ENCODE measurements at places on chromosomes 2 and 18.

DNA sequence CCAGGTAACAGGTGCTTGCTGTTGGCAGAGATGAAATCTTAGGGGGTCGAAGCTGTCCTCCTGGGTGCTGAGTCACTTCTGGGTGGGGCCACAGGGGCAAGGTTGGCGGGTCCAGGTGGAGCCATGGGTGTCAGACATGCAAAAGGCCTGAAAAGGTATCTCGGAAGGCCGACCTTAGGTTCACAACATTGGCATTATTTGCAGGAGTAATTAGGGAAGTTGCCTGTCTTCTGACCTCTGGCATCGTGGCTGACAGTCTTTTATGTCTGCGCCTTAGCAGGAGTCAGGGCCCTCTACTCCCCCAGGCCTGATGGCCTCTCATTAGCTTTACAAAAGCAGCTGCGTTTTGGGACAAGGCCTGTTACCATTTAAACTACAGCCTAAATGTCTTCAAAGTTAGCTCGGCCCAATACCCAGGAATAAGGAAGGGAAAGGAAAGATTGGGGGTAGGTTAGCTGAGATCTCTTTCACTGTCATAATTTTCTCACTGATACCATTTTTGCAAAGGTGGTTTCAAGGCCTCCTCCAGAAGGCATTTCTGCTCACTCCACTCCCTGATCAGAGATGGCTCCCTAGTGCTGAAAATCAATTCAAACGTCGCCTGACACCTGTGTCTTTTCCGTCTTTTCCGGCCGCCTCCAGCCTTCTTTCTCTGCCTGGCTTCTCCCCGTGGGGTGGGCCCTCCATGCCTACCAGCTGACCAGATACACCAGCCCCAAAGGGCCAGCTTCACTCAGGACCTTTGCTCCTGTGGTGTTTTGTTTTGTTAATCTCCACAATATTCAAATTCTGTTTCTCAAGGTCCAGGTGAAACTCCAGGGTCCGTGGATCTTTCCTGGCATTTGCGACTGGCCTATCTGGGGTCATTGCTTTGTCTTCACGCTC, 90.8 kb downstream of the RHOB start:
- no peak for DNase-seq

GRCh38 chr18:35756506-35757117, 175.1 kb downstream of the GALNT1 start:
- peak; percentile 61 for DNase-seq

DNA sequence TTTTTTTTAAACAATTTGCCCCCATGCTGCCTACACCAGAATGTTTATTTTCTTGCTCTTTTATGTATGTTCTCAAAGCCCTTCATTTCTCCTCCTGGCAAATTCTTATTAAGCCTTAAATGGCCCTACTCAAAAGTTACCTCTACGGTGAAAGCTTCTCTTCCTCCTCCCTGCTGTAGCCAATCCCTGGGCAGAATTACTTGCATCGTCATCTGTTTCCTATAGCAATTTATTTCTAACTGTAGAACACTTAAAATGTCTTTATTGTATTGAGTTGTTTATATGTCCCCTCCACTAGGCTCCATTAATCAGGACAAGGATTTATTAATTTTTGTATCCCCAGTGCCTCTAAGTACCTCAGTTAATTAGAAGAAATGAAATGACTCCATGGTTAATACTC, 2.5 kb upstream of the RAD51AP2 start:
- DNase-seq, result no peak

DNA sequence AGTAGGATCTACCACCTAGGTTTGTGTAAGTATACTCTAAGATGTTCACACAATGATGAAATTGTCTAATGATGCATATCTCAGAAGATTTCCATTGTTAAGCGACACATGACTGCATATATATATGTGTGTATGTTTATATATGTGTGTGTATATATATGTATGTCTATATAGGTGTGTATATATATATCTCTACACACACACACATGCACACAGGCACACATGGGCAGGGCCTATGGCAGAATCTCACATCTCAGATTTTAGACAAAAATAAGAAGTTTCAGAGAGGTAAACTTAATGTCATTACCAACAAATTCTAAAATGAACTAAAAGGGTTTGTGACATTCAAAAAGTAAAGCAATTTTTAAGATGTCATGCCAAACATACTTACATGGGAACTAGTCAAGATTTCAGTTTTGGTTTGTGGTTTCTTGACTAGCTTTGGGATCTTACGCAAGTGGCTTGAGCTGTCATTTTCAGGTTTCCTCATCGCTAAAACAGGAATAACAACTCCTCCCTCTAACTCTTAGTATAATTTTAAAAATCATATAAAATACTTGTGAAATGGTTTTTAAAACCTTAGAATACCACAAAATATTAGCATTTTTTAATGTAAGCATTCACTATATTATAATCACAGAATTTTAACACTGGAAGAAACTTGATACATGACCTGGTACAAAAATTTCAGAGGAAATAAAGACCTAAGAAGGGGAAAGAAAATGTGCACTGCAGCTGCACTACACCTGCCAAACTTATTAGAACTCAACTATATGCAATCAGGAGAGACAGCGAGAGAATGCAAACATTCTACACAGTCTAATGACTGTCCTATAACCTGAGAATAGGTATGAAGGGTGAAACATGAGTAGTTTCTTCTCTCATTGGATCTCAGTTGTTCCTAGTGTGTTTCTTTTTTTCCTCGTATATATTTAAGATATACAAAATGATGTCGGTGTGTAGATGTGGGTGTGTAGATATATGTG, 75.7 kb downstream of the TTC21B start:
- peak; percentile 6 for DNase-seq

DNA sequence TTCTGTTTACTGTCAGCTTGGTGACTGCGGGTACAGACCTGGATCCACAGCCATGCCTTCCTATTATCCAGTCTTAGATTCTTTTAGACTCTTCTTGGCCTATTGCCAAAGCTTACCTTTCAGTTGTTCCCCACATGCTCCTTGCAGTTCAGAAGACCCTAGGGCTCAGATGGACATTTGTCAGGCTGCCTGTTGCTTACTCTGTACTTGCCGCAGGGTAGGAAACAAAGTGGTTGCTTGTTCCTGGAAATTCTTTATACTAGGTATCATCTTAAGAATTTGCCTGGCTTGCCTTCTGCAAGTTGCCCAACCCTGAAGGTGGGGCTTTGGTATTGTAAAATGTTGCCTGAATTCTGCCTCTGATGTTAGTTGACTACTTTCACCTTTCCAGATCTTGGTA, 24.4 kb downstream of the CD28 start:
- DNase-seq, result no peak

- no peak for DNase-seq
Measured at GRCh38 chr2:37375741-37376288, 31.4 kb downstream of the QPCT start.

DNA sequence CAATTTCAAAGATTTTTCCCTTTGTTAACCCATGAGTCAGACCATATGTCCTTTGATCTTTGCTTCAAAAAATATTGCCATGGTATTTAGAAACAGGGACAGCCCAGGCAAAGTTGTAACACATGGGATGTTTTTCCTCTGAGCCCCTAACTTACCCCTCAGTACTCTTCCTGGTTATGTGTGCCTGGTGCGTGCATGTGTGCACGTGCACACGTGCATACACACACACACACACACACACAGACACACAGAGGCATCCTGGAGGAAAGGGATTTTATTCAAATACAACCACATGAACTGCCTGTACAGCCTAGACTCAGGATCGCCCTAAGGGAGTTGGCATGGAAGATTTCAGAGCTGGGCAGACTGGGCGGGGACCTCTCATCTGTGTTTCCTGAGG, 5.1 kb downstream of the AFF3 start:
- no peak for DNase-seq

DNA sequence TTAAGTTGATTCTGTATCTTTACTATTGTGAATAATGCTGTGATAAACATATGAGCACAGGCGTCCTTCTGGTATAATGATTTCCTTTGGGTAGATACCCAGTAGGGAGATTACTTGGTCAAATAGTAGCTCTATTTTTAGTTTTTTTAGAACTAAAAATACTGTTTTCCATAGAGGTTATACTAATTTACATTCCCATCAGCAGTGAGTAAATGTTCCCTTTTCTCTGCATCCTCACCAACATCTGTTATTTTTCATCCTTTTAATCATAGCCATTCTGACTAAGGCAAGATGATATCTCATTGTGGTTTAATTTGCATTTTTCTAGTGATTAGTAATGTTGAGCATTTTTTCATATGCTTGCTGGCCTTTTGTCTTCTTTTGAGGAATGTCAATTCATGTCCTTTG, 35.1 kb downstream of the PMS1 start:
- no peak for DNase-seq

- no peak for DNase-seq
Measured at GRCh38 chr2:62467475-62468321, 38.3 kb downstream of the TMEM17 start.

DNA sequence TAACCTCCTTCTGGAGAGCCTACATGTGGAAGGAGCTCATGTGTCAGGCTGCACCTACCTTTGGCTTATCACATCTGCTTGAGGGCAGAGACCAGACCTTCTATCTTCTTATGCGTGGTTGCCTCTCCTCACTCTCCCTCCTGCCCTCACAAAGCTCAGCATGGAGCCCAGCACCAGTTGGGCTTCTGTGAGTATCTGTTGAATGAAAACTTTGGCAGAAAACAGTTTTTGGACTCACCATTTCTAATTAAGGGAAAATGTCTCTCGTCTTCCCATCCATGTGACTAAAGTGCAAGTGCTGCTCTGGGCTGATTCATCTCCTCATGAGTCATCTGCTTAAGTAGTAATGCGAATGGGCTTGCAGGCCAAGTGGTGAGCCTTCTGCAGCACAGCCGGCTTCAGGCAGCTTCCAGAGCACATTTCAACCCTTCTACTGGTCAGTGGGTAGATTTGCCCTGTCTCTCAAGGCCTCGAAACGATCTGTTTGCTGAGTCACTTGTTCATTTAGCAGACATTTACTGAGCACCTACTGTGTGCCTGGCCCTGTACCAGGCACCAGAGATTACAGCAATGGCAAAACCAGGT, 102.6 kb downstream of the VSNL1 start:
- DNase-seq, result peak; percentile 44

DNA sequence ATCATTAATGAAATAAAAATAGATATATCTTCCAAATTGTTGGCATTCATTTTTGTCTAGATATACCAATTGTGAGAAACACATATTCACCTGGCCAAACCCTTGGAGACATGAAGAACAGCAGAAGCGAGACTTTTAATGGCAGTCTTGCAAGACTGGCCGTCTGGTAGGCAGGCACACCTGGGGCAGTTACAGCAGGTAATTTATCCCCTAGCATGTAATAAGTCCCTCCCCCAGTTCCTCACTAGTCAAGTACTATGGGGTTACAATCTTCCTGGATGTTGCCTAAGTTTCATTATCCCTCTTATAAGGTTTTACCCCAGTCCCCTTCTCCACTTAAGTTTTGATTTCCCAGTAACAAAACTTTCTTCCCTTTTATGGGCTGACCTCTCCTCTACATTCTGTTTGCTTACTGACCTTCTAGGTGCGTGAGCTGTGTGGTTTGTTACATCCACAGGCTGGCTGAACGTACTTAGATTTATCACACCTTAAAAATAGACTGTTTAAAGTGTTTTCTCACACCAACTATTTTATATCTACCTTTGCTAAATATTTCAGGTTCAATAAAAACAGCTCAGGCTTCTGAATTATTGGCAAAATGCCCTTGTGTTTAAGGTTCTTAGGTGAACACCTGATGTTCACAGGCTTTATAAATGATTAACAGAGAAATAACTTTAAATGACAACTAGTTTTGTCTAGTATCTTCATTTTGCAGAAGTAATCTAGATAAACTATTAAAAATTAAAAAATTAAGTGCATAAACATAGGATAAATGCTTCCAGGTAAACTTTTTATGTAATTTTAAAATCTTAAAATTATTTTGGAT, 365.0 kb upstream of the TFPI start:
- DNase-seq, result no peak

DNA sequence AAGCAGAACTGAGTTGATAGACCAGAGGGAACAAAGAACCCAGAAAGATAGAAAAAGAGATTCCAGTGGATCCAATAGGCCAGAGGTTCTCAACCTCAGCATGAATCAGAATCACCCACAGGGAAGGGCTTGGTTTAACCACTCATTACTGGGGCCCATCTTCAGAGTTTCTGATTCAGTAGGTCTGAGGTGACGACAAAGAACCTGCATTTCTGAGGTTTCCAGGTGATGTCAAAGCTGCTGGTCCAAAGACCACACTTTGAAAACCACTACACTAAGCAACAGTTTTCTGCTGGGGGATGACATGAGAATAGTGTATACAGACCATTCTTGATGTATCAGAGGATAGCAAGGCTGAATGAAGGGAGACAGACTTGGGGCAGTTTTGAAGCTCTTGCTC, 296.9 kb upstream of the STON1 start:
- peak; percentile 30 for DNase-seq

- DNase-seq, result no peak
Measured at GRCh38 chr2:156704132-156704531, 268.0 kb downstream of the GPD2 start.

DNA sequence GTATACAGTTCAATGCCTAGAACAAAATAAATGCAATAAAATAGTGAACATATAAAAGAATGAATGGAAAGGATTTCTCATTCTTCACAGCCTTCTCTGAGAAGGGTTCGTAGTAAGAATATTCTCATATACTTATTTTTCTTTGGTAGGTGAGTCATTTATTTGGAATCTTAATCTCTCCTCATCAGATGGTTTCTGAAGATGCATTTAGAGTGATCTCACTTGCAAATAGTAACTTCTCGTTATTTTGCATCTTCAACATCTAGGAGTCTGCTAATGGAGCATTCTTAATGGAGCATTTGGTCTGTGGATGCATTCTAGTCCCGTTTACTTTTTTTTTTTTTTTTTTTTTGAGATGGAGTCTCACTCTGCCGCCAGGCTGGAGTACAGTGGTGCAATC, 3.9 kb downstream of the UBXN4 start:
- no peak for DNase-seq

DNA sequence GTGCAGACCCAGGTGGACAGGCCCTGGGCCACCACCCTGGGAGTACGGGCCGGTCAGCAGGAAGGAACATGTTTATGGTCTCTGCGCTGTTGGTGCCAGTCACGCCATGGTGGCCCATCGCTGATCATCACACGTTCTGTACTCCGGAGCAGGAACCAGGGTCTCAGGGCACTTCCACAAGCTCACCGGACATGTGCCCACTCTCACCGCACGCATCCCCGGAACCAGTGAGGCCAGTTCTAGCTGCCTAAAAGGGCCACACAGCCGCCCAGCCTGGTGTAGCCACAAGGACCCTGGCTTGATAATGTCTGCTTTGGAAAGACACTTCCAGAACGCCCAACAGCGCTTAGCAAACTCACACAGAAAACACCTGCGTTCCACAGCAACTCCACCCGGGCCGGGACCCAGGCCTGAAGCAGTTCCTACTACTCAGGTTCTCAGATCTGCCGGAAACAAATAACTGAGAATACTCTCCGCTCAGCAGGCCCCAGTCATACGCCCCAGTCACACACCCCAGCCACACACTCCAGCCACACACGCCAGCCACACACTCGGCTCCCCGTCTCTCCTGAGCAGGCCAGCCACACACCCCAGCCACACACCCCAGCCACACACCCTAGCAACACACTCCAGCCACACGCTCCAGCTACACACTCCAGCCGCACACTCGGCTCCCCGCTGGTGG, 123.3 kb downstream of the HDAC4 start:
- peak; percentile 2 for DNase-seq

GRCh38 chr2:162963156-162963555, 124.6 kb upstream of the KCNH7 start:
- DNase-seq, result no peak

- no peak for DNase-seq
Measured at GRCh38 chr18:7817575-7818230, 250.6 kb downstream of the PTPRM start.

- DNase-seq, result no peak
Measured at GRCh38 chr2:231680992-231681852, 27.1 kb upstream of the PTMA start.

Measured in activated CD4-positive, alpha-beta T cell treated with anti-CD3 and anti-CD28 coated beads for 48 hours (primary cell).